ENCODE measurements at places on chromosomes 2 and 18.

DNA sequence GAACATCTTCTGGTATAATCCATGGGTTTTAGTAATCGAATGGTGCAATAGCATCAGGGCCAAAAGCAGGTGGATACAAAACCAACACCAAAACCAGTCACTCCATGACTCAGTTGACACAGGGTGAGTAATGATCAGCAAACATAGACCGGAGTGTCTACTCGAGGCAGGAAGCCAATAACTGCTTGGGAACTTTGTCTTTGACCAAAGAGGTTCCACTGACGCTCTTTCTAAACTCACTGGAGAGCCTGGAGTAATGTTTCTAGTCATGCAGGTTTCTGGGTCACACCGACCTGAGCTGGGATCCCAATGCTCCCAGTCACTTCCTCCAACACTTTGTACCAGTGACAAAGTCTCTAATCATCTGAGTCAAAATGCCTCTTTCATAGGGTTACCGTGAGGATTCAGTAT is 30.9 kb downstream of the MREG start:
- peak; percentile 83 for DNase-seq

DNA sequence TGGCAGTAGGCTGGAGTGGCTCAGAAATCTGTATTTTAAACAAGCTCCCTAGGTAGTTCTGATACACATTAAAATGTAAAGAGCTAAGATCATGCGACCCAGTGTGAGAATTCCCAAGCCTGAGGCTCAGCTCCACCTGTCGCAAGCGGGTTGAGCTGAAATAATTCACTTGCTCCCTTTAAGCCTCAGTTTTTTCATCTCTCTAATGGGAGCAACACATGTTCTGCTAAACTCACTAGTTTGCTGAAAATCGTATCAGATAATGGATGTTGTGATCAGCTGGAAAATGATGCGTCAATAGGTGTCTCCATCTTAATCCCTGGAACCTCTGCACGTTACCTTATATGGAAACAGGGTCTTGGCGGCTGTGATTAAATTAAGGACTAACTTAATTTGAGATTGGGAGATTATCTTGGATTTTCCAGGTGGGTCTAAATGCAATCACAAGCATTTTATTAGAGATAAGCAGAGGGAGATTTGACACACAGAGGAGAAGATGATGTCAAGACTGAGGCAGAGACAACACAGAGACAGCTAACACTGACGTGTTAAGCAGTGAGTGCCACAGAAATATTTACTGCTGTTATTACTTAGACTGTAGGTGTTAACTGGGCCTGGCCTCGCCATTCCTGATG is 53.0 kb downstream of the POMC start:
- DNase-seq, result no peak

DNA sequence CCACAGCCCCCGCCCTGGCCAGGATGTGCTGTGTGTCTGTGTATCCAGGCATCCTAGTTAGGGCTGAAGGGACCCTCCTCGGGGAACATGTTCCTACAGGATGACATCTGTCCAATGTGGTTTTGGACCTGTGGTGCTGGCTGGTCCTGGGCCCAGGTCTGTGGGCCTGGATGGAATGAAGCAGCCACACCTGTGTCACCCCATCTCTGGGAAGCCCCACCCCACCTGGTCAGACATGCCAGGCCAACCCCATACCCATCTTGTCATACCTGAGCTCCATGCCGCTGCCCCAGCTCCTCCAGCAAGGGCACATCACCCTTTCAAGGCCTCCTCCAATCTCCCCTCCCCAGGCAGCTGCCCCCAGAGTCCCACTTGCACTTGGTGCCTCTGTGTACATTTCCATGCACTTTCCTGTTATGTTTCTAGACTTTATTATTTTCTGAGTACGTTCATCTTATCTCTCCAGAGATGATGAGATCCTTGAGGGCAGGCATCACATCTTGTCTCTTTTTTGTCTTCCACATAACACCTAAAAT is 24.1 kb upstream of the PLB1 start:
- DNase-seq, result no peak

- no peak for DNase-seq
These were observed 54.2 kb upstream of the MAPRE3 start for GRCh38 chr2:26916128-26916692.

- DNase-seq, result no peak
These were observed 8.2 kb downstream of the ACTR3 start for GRCh38 chr2:113898081-113898480.

- no peak for DNase-seq
These were observed 11.8 kb downstream of the CCDC85A start for GRCh38 chr2:56195563-56195962.

DNA sequence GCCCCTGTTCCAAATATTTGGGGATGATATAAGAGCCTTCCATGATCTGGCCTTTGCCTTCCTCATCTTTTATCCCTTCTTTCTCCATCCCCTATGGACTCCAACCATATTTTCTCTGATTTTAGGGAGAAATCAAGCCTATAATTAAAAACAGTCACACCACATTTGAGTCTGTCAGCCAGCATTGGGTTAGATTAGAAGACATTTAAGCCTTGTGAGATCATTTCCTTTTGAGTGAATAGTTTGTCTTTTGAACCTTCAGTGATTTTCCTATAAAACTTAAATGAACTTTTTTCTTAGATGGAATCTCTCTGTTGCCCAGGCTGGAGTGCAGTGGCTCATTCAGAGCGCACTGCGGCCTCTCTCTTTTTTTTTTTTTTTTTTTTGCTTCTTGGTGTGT is 7.6 kb upstream of the C18orf32 start:
- DNase-seq, result no peak

- DNase-seq, result no peak
These were observed 29.4 kb upstream of the IL1RN start for GRCh38 chr2:113098041-113098440.

DNA sequence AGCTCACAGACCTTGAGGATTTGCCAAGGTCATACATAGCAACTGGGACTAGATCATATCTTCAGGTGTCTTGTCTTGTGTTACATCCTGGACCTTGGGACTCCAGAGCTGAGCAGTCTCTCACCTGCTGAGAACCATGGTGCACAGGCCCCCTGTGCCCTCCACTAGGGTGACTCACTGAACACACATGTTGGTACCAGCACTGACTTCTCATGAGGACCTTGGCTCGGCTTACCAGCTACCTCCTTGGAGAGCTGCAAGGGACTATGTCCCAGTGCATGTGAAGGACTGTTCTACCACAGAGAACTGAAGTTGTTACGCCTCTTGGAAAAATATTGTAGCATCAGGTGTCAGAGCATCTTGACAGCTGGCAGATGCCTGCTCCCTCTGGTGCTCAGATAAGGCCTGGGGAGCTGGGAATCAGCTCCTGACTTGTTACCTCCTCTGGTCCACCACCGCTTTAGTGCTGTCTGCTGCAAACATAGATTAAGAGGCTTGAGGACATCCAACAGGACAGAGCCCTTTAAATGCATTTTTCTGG is 72.1 kb downstream of the WDSUB1 start:
- DNase-seq, result no peak

GRCh38 chr2:148876202-148876594 is 1.2 kb downstream of the KIF5C start:
- no peak for DNase-seq

GRCh38 chr18:21179590-21180220 is 62.3 kb upstream of the GREB1L start:
- DNase-seq, result peak; percentile 56

- no peak for DNase-seq
These were observed 291.2 kb upstream of the HNMT start for GRCh38 chr2:137672989-137673552.

- no peak for DNase-seq
These were observed 91.9 kb upstream of the RASGRP3 start for GRCh38 chr2:33384599-33384961.

GRCh38 chr2:211216221-211216620 is 659.8 kb downstream of the CPS1 start:
- DNase-seq, result peak; percentile 6

GRCh38 chr2:173231465-173231864 is 123.2 kb upstream of the CDCA7 start:
- DNase-seq, result no peak

- DNase-seq, result peak; percentile 5
These were observed 676 bp downstream of the ACTR2 start for GRCh38 chr2:65228263-65228750.

GRCh38 chr2:220775856-220776488 is 796.1 kb downstream of the EPHA4 start:
- DNase-seq, result no peak

GRCh38 chr2:1784087-1784486 is 39.8 kb upstream of the PXDN start:
- DNase-seq, result no peak

GRCh38 chr2:110866466-110866865 is 134.1 kb downstream of the ACOXL start:
- DNase-seq, result no peak

- no peak for DNase-seq
These were observed 5.2 kb downstream of the KLHL29 start for GRCh38 chr2:23390152-23390551.

- DNase-seq, result no peak
These were observed 168.8 kb downstream of the RTP5 start for GRCh38 chr2:242038166-242038927.

- DNase-seq, result no peak
These were observed 65.8 kb upstream of the HS6ST1 start for GRCh38 chr2:128384446-128384845.

DNA sequence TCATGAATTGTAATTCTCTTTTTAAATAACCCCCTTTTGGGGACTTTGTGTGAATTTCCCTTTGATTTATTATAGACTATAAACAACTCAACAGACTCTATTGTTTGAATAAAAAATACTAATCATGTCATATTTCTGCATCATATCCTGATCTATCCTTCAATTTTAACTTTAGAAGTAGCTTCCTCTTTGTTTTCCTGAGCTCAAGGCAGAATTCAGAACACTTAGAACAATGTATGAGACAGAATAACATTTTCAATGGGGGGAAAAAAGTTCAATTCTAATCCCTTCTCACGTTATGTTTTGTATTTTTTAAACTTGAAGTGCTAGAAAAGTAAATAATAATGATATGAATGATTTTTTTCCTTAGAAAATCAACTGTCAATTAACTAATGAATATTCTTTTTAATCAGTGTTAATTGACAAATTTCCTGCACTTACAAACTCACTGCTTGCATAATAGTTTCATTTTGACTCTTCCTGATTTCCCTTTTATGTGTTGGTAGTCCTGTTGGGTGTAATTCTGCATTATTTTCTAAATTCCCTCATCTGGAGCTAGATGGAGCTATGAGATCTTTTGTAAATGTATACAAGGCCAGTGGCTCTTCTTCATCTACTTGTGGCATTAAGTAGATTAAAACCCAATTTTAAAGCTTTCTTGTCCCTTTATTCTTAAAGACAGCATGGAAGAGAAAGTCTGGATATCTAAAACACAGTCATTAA is 326.1 kb downstream of the PARD3B start:
- no peak for DNase-seq

DNA sequence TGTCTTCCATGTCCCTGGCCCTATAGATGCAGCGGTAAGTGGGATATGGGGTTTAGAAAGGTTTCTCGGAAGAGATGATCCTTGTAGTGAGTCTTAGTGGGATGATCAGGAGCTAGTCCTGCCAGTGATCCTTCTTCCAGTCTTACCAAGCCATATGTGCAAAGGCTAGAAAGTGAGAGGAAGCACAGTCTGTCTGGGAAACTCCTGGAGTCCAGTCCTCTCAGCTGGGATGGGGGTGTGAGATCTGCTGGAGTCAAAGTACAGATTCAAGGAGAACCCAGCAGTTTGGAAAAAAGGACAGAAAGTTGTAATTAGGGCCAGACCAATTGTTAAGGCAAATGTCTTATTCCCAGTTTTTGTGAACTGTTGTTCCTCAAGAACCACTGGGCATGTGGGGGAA is 83.3 kb downstream of the LIMS1 start:
- DNase-seq, result no peak

- DNase-seq, result no peak
These were observed 30.6 kb upstream of the SPP2 start for GRCh38 chr2:234019896-234020295.

DNA sequence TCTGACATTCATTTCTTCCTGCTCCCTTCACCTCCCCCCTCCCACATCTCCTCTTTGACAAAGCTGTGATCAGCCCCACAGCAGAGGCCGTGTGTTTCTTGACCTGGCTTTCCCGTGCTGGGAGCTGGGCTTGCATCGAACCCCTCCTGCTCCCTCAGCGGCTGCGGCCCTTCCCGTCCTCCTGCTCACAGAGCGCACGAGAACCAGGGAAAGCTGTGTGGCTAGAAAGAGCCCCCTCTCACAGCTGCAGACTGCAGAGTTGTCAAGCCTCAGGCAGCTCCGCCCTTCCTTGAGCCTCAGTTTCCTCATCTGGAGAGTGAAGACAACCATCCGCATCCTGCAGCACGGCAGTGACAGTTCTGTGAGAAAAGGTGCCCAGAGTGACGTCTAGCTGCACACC is 65.7 kb upstream of the GLI2 start:
- no peak for DNase-seq

GRCh38 chr2:217890445-217890844 is 112.3 kb downstream of the TNS1 start:
- no peak for DNase-seq

GRCh38 chr2:18800240-18800971 is 211.0 kb upstream of the NT5C1B start:
- DNase-seq, result no peak

DNA sequence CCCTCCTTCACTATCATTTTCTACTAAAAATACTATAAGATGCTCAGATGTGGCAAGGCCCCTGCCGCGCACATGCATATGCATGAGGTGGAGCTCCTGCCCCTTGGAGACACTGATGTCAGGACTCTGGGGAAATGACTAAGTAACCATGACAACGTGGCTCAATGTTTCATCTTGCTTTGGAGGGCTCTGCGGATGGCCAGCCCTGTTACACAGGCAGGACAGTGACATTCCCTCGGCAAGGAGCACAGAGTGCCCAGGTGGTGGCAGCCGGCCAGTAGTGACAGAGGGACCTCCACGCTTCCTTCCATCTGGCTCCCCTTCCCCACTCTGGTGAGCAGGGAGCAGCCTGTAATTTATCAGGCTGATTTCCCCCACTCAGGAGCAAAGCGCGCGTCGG is 364.1 kb downstream of the SS18 start:
- DNase-seq, result no peak

DNA sequence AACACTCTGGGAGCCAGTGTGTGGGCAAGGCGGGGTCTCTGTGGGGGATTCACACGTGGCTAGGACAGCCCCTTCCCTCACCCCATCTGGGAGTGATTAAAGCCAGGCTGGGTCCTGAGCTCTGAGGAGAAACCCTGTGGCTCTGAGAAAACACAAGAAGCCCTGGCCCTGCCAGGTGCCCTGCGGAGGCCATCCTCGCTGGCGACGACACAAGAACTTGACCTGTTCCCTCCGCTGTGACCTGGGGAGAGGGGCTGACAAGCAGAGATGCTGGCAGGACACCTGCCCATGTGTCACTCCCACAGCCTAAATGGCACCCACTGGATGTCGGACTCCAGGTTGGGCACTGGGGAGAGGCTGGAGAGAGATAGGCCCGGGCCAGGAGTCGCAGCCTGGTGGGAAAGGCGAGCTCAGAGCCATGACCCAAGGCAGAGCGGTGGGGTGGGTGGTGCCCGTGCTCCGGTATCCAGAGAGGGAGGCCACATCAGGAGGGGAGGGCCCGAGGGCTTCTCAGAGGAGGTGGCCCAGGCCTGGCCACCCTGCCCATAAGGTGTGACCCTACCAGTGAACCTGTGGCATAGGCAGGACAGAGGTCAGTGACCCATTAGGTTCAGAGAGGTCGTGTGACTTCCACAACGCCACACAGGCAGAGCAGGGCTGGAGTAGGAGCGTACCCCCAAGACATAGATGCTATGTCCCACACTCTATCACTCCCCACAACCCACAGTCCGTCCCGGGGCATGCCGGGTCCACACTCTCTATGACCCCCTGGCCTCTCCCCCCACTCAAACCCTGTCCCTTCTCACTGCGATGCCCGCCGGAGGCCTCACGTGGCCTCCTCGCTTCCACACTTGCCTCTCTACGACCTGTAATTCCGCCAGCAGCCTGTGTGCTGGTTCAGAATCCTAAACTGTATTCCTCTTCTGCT is 59.4 kb upstream of the HPCAL1 start:
- no peak for DNase-seq
